T-helper 1 cell (primary cell): ENCODE measurements at places on chromosomes 3 and 15.

DNA sequence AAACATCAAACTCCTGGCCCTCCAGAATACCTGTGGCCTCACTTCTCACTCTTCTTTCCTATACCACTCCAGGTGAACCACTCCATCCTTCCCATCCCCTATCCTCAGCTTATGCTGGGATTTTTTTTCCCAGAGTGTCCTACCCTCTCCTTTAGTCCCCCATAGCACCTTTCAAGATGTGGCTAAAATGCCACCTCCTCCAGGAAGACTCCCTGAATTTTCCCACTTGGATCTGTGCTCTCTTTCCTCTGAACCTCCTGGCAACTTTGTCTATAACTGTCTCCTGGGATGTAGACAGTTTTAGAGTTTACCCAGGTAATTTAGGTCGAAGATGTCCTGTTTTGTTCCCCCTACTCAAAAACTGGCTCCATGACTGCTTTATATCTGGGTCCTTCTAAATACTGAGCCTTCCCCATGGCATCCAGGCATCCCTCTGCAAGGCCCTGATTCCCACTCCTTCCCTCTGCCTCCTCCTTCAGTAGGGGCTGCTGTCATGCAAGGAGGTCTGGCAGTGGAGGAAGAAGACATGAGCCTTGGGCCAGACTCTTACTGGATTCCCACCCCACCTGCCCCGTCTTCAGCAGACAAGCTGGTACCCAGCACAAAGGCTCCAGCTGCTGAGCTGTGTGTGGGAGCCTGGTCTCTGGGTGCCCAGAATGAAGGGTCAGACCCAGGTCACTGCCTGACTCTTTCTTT, 161.5 kb downstream of the SMAD6 start:
- DNase-seq: no peak

DNA sequence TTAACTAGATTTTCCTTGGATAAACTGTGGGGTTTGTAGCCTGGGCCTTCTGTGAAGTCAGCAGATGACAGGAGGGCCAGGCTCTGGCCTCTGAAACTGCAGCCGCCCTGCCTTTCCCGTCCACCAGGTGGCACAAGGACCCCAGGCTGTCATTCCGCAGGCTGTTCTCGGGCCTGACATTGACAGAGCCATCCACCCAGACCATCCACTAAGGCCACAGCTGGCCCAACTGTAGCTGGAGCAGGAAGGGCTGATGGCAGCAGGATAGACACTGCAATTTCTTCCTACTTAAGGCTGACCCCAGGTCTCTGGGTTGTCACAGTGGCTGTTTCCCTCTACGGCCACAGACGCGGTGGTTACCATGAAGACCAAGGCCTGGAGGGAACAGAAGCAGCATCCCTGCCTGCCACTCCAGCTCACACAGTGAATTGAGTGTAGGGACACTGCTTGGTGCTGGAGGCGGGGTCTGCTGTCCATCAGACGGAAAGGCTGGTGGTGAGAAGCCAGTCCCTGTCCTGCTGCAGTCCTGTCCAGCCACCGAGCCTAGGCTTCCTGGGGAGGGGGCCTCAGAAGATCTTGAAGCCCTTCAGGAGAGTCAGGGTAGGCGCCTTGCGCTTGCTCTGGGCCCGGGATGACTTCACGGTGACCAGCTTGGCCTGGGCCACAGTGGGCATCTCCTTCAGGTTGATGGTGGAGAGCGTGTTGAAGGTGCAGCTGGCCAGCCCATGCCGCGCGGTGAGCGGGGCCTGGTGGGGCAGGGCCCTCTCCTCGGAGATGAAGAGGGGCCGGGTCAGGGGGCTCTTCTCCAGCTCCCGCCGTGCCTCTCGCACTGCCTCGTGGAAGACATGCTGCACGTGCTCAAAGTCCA, 9.4 kb downstream of the SLC51B start:
- peak; percentile 27 for DNase-seq

GRCh38 chr15:66232267-66232625, 21.3 kb downstream of the MEGF11 start:
- no peak for DNase-seq

- DNase-seq: no peak
Measured at GRCh38 chr3:72188536-72188935, 403.6 kb upstream of the PROK2 start.

DNA sequence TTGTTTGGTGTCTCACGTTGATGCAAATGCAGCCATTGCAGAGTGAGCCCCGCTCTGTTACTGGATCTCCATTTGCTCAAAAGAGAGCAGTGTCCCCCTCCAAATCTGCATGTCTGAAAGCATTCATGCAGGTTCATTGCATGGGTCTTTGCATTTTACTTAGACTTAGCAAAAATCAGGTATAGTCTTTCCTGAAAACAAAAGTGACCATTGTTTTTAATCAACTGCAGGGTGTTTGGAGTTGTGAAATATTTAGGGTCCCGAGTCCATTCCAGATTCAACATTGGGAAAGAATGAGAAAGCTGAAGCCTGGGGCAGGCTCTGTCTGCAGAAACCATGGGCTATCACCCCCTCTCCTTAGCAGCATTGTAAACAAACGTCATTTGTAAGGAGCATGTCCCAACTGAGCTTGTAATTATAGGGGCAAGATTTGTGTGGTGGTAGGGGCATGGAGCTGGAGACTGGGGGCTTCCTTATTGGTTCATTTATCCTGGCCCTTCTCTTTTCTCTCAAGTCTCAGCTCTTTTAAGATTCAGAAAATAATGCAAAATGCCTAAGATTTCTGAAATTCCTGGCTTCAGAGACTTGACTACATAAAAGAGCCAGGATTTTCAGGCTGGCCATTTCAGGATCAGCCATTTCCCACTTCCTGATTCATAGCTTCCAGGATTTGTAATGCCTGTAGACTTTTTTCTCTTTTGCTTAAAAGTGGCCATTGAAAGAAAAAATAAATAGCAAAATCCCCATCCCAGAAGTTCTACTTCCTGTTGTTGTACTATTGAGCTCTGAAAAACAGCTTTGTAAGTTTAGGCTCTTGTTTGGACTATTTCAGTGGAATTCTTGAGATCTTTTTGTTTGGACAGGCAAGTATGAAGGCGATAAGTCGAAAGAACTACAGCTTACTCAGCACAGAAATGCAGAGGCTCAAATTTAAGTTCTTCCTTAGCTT, 23.0 kb downstream of the IGF1R start:
- no peak for DNase-seq

- DNase-seq: no peak
Measured at GRCh38 chr3:122496508-122496907, 18.2 kb downstream of the KPNA1 start.

DNA sequence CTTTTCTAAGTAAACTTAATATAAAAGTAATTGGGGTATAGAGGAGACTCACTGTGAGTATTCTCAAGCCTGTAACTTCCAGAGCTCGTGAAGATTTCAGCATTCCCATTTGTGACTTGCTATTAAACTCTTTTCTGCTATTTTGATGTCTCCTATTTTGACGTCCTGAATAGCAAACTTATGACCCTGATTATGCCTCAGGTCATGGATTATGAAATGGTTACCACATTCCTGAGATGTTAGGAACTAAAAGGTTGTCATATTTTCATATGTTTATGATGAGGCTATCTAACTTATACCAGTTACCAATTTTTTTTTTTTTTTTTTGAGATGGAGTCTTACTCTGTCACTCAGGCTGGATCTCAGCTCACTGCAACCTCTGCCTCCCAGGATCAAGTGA, 105.5 kb downstream of the ATG7 start:
- DNase-seq: no peak

GRCh38 chr3:15345066-15345607, 12.8 kb upstream of the SH3BP5 start:
- no peak for DNase-seq

- DNase-seq: no peak
Measured at GRCh38 chr15:34078900-34079299, 22.8 kb downstream of the EMC7 start.

DNA sequence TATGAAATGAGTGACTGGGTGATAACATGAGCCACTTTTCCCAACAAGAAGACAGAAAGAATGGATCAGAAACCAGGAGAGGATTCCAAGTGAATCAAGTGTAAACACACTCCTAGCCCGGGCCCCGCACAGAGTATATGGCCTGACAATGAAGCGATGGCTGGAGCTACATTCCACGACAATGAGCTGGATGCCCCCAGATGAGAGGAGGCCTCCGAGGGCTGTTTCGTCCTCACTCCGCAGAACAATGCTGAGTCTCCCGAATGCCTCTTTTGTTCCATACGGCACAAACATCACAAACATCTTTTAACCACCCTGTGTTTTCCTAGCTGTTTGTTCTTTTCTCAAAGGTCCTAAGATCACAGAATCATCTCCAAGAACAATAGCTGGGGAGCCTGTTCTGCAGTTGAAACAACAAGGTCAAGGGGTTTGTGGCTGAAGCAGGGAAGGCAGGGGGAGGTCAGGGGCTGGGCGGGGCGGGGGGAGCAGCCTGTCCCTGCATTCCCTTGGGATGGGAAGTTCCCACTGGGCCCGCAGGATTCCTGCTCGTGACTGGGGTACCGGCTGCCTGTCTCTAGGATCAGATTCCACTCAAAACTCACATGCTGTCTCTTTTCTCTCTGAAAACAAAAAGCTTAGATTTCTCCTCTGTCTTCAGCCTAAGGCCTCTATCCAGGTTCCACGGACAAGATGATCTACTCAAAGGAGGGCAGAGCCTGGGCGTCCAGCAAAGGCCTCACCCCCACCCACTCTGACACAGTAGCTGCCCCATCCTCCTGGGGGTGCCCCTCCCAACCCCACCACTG, 151.3 kb downstream of the XXYLT1 start:
- no peak for DNase-seq

- DNase-seq: no peak
Measured at GRCh38 chr3:113662824-113663223, 33.6 kb downstream of the USF3 start.

- DNase-seq: no peak
Measured at GRCh38 chr3:172226831-172227230, 187.5 kb downstream of the FNDC3B start.

GRCh38 chr3:69012100-69012799, 1.2 kb downstream of the EOGT start:
- DNase-seq: no peak

DNA sequence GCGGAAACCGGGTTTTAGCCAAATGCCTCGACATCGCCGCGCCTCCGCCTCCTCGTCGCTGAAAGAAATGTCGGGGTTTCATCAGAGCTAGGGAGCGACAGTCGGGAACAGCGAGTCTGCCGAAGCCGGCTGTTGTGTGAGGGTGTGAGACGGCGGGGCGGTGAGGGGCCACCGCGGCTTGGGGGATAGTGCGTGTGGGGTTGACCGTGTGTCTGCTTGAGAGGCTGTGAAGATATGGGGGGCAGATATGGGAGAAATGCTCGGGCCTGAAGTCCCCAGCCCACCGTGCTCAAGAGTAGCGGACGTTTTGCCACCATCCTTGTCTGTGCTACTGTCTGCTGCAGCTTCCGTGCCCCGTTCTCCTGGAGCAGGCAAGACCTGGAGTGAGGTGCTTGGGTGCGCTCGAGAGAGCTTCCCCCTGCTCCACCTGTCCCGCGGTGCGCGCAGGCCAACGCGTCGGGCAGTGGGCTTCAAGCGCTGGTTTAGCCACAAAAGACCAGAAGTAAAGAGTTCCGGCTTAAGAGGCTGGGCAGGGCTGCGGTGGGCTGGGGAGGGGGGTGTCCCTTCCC, 716 bp upstream of the ISLR2 start:
- DNase-seq: no peak

DNA sequence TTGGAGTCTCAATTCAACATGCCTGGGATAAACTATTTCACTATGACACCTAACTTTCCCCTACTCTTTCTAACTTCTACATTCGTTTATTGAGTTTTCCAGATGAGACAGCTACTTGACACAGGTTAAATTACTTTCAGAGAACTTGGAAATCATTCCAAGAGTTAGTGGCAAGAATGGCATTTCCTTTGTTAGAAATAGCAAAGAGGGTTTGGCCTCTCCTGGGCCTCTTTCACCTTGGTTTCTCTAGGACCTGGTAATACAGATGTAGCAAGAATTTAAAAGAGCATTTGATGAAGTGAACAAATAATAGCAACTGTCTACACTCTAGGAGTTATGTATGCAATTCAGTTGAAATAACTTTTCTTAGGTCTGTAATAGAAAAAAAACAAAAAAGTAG, 748.9 kb downstream of the MECOM start:
- DNase-seq: no peak

DNA sequence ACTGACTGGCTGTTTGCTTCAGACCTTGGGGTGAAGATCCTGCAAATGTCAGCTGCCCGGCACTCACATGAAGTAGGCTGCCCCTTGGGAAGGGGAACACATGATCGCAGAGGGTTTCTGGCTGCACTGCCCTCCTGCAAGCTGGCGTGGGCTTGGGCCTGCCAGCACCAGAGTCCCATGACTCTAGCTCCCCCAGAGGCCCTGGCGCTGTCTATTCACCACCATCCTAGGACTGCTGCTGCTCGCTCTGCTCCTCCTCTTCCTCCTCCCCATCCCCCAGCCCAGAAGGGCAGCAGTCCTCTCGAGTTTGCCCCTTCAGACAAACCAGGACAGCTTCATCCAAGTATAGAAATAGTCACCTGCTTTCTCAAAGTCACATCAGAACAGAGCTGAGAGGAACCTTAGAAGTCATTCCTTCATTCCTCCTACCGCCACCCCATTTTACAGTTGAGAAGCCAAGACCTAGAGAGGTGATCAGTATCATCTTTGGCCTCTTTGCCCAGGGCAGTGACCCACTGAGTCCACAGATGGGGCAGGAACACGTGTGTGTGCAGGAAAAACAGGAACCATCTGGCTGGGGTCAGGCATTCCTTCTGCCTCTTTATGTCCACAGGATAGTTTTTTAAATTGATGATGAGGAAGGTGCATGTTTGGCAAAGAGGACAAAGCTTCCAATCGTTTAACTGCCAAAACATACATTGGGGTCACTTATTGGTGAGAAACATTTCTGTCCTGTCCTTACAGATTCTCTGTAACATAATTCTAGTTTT, 13.2 kb downstream of the DPH3 start:
- no peak for DNase-seq

- DNase-seq: no peak
Measured at GRCh38 chr3:6078436-6078835, 782.5 kb upstream of the GRM7 start.

GRCh38 chr3:134068429-134068828, 38.7 kb upstream of the SLCO2A1 start:
- DNase-seq: no peak

GRCh38 chr15:40100123-40100946, 8.3 kb downstream of the BMF start:
- DNase-seq: no peak

- DNase-seq: no peak
Measured at GRCh38 chr3:152301745-152302181, 33.0 kb downstream of the MBNL1 start.

DNA sequence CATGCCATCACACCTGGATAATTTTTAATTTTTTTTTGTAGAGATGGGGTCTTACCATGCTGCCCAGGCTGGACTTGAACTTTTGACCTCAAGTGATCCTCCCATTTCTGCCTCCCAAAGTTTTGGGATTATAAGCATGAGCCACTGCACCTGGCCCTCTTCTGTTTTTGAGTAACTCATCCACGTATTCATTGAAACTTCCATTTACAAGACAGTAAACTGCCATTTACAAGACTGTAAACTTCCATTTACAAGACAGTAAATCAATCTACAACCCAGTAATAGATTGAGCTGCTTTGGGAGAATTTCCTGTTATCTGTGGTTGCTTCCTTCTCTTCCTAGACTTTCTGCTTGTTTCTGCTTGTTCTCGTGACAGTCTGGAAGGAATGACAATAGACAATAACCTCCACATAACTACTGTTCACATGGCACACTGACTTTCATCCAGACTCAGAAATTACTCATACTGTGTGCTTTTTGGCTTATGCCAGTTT, 114.7 kb upstream of the CCNL1 start:
- no peak for DNase-seq
